ENCODE measurements at places on chromosomes 3 and 15. TPM values are rescaled to one million over a fixed set of nuclear protein-coding genes. Genes with fewer than 3 reads are reported as not detected.

DNA sequence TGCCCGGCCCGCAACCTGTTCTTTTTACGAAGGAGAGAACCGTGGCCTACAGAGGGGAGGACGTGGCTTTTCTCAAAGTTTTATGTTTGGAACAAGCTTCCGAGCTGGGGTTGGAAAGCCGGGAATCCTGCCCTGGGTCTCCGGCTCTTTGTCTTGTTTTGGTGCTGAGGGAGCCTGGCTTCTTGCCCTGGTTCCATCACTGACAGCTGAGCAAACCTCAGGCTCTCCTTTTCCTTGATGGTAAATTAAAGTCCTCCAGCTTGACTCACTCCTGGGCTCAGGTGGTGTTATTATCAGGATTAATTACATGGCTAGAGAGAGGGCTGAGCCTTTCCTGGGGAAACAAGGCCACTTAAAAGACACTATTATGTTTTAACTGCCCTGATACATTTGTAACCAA lies 289.5 kb upstream of the RGMA start:
- no peak overlapping the region for H3K4me3 ChIP-seq
- DNase-seq = no peak
- H3K27ac ChIP-seq = peak overlapping the region; percentile 27
- H3K27me3 ChIP-seq = peaks cover 2% of the 10 kb centered on the region
- H3K36me3 ChIP-seq = peaks cover 24% of the 10 kb centered on the region
- H3K4me1 ChIP-seq = peaks cover 31% of the 10 kb centered on the region

- H3K4me1 ChIP-seq = no peaks in the 10 kb centered on the region
- peak overlapping the region; percentile 64 for H3K27ac ChIP-seq
- no peak overlapping the region for H3K4me3 ChIP-seq
- no peak for DNase-seq
- no peaks in the 10 kb centered on the region for H3K27me3 ChIP-seq
Measured at GRCh38 chr3:140219291-140219690, 284.3 kb downstream of the CLSTN2 start.

- peaks cover 7% of the 10 kb centered on the region for H3K4me1 ChIP-seq
- DNase-seq = no peak
- H3K27ac ChIP-seq = no peak overlapping the region
- no peaks in the 10 kb centered on the region for H3K36me3 ChIP-seq
- no peak overlapping the region for H3K4me3 ChIP-seq
Measured at GRCh38 chr3:101932326-101933068, 83.2 kb downstream of the NFKBIZ start.

RBPMS2 gene
- 40.5 TPM for total RNA-seq

LARP6 gene
- 20.5 TPM for total RNA-seq

All from neural crest cell (in vitro differentiated cells).